ENCODE measurements at places on chromosomes 3 and 15.
A peak's percentile ranks its signal among the peaks of the same experiment; 100 is the strongest.

DNA sequence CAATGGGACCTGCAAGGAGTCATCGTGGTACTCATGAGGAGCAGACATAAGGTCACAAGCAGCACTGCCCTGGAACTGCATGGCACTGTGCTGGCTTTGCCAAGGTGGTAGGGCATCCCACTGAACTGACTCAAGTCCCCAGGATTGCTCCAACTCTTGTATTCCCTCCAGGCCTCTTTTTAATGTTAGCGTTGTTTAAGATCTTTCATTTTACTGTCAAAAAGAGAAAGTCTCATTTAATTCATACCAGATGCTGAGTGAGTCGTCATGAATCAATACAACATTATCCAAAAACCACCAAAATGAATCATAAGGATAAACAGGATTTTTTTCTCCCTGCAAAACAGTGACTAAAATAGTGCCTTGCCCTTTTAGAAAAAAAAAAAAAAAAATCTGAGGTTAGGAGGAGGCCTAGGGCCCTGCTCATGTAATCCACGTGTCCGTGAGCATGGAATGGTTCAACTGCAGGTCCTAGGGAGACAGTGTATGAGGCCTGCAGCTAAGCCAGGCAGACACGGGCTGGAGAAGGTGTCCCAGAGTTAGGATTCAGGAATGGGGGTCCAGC, 36.7 kb upstream of the BLM start:
- peak; percentile 80 for DNase-seq

- no peak for DNase-seq
Measured at GRCh38 chr15:95016511-95017229, 785.3 kb downstream of the MCTP2 start.

GRCh38 chr15:42848846-42849245, 71.7 kb downstream of the TTBK2 start:
- no peak for DNase-seq

- DNase-seq = no peak
Measured at GRCh38 chr15:101152914-101153313, 98.9 kb downstream of the CHSY1 start.

GRCh38 chr3:161640181-161640580, 143.6 kb downstream of the OTOL1 start:
- DNase-seq = no peak

- no peak for DNase-seq
Measured at GRCh38 chr3:175224051-175224450, 364.9 kb downstream of the NAALADL2 start.

- no peak for DNase-seq
Measured at GRCh38 chr3:144104679-144105078, 133.1 kb downstream of the DIPK2A start.

DNA sequence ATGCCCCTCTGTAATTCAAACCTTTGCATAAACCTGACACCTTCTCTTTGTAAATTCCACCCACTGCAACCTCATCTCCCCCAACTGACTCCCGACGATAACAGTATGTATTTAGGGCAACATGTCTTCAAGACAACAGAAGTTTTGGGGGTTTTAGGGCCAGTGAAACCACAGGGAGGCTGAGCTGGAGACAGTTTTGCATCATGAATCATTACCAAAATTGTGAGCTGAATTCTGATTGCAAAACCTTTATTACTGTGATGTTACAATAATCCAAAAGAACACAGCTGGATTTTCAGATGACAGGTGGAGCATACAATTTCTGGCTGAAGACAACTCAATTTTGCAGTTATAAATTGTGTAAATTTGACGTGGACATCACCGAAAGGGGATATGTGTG, 281.3 kb upstream of the TTC14 start:
- DNase-seq = no peak

DNA sequence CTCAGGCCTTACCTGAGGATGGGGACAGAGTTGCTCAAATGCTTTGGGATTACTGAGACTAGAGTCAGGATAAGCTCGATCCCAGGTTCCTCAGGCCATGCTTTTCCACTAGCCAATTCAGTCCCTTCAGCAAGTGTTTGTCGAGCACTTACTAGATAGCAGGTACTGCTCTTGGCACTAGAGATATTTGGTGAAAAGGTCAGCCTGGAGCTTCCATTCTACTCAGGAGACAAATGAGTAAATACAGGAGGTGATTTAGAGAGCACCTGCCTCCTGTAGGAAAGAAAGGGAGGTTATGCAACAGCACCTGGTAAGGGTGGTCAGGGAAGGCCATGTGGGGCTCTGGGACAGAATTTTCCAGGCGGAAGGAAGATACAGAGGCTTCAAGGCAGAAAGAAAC, 99.9 kb downstream of the CACNA1D start:
- DNase-seq = no peak

GRCh38 chr3:129326138-129326537, 47.5 kb downstream of the HMCES start:
- no peak for DNase-seq

GRCh38 chr3:112734736-112735350, 93.9 kb upstream of the CCDC80 start:
- DNase-seq = peak; percentile 54

- peak; percentile 90 for DNase-seq
Measured at GRCh38 chr3:11136830-11137626, 17.3 kb upstream of the HRH1 start.

GRCh38 chr3:15273227-15273626, 59.2 kb downstream of the SH3BP5 start:
- DNase-seq = no peak

DNA sequence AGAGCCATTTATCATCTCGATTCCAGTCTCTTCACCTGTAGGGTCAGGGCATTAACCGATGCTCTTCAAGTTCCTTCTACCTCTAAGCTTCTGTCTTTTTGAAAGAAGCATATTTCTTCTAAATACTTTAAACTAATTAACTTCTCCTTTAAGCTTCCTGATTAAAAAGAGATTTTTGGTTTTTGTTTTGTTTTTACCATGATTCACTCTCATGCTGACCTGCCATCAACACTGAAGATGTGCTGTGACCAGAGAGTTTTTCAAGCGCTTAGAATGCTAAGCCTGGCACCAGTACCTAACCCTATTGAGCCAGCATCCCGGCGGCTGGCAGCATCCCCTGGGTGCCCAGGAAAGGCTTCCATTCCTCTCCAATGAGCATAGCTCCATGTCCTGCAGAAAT, 89.3 kb downstream of the FOXP1 start:
- DNase-seq = no peak
